ENCODE measurements at places on chromosomes 1 and 21. TPM values are rescaled to one million over a fixed set of nuclear protein-coding genes. Genes with fewer than 3 reads are reported as not detected.

Gene KCNT2
- total RNA-seq = 9.1 TPM

Gene GNB1
- 382 TPM for total RNA-seq

Gene MTX1
- total RNA-seq = 57.6 TPM

- no peak for DNase-seq
- H3K4me1 ChIP-seq = no peaks in the 10 kb centered on the region
- H3K27me3 ChIP-seq = no peaks in the 10 kb centered on the region
- H3K36me3 ChIP-seq = no peaks in the 10 kb centered on the region
Measured at GRCh38 chr1:81174052-81174451, 626.7 kb upstream of the ADGRL2 start.

DNA sequence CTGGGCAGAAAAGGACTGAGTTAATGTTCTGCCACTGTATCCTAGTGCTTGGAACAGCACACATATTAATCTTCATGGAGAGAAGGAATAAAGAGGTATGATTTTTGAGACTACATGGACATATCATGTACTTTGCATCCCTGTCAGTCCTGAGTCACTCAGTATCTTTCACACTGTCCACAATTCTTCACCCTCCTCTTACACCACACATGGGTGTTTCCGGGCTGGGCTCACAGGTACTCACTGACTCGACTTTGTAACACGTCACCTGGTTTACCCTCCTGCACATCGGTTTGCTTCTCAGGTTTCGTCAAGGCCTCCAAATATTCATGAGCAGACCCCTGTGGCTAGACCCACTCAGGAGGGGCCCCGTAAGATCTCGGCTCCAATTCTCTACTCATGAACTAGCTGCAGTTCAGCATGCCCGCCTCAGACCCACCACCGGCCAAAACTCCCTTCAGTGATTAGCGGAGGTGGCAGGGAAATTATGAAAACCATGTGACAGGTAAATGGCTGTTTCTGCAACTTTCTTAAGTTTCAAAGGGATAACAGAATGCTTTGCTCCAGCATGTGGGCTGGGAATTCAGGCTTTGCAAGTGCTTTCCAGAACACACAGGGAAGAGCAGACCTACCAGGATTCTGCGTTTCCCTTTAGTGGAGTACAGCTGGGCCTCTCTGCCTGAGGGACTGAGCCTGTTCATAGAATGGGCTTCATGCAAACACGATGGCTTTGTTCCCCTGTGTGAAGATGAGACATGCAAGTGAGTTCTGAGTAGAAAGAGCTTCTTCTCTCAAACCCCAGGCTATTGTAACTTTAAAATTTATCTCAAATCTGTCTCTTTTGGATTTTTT is 31.3 kb upstream of the TRABD2B start:
- no peak overlapping the region for H3K27ac ChIP-seq
- DNase-seq = peak; percentile 66
- no peak overlapping the region for H3K4me3 ChIP-seq
- peaks cover 34% of the 10 kb centered on the region for H3K4me1 ChIP-seq
- no peaks in the 10 kb centered on the region for H3K27me3 ChIP-seq

- H3K27ac ChIP-seq = peak overlapping the region; percentile 37
- peak; percentile 57 for DNase-seq
- no peaks in the 10 kb centered on the region for H3K4me1 ChIP-seq
Measured at GRCh38 chr1:119294722-119295121, 73.9 kb upstream of the HAO2 start.

All from endodermal cell (in vitro differentiated cells).